NCI-H524 treated with DMSO at 0.1 percent for 48 hours (cell line): ENCODE measurements at places on chromosomes 12 and 14.

GRCh38 chr12:65319688-65320200, 41.3 kb downstream of the MSRB3 start:
- no peak for DNase-seq

DNA sequence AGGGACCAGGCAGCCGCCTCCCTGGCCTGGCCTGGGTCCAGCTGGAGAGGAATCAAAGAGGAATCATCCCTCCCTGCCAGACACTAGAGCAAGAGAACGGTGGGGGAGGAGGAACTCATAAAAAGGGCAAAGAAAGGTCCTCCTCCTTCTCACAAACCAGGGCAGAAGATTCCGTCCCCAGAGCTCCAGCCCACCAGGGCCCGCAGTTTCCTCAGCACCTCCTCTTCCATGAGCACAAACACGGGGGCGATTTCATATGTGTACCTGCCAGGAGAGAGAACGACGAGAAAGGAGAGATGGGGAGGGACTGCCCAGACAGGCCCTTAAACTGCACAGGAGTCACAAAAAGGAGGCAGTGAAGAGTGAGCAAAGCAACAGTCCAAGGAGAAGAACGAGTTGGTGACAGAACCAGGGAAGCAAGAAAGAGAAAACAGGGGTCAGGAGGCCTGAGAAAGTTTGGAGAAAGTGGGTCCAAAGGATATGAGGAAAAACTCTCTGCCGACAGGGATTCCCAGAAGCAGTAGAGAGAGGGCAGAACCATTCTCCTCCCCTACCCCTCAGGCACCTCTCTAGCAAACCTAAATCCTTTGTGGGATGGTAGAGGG, 8.7 kb upstream of the ZNF740 start:
- no peak for DNase-seq

DNA sequence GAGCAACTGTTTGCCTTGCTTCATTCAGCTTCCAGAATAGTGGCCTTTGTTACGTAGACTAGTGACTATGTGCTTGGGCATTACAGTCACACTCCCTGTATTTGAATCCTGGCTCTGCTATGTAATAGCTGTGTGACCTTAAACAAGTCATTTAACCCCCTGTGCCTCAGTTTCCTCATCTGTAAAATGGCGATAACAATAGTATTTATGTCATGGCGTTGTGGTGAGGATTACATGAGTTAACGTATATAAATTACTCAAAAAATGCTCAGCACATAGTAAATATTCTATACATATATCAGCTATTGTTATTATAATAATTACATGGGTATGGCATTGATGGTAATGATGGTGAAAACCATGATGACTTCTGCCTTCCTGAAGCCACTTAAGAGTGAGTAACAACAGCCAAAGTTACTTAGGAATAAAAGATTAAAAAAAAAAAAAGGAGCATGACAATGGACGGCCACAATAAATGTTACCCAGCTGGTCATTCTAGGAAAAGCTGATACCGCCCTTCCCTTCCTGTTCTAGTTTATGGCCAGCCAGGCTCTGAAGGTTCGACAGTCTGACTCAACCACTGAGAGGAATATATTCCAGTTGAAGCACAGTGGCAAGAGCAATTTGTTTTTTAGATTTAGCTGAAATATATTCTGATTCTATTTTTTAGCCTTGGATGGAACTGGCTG, 9.9 kb upstream of the ADIPOR2 start:
- DNase-seq: no peak

GRCh38 chr12:20445687-20446086, 77.3 kb downstream of the PDE3A start:
- no peak for DNase-seq

GRCh38 chr14:79325071-79325470, 886.2 kb downstream of the DIO2 start:
- DNase-seq: no peak

DNA sequence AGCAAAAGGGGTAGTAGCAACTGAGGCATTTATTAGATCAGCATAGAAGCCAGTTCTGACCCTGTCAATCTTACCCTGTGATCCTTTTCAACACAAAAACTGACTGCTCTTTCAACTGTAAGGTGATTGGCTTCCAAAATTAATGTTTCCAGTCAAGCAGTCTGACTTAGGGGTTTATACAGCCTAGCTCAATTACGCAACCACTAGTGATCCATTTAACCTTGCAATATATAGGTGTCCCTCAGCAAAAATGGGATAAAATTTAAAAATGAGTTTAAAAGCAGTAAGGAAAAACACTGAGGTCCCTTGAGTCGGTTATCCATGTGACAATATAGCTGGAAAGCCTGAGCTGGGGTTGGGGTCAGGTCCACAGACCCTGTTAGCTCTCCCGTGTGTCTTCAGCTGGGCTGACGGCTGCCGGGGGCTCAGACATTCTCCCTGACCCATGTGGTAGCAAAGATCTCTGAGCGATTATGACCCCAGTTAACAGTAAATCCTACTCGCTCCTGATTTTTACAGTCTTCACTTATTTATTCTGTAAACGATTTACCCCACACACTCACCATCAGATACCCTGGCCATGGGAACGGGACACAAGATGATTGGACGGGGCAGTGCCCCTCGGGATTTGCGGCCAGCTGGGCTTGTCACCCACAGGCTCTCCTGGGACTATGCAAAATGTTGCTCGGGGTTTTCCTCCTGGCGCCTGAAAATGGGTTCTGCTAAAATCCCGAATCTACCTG, 16.6 kb downstream of the ADGRD1 start:
- no peak for DNase-seq

DNA sequence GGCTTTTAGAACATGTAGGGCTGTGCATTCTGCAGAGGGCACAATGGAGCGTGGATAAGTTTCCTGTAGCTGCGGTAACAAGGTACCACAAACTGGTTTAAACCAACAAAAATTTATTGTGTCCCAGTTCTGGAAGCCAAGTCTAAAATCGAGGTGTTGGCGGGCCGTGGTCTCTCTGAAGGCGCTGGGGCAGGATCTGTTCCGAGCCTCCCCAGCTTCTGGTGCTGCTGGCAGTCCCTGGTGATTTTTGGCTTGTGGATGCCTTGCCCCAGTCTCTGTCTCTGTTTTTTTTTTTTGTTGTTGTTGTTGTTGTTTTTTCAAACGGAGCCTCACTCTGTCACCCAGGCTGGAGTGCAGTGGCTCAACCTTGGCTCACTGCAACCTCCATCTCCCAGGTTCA, 77.5 kb downstream of the ACACB start:
- DNase-seq: no peak

DNA sequence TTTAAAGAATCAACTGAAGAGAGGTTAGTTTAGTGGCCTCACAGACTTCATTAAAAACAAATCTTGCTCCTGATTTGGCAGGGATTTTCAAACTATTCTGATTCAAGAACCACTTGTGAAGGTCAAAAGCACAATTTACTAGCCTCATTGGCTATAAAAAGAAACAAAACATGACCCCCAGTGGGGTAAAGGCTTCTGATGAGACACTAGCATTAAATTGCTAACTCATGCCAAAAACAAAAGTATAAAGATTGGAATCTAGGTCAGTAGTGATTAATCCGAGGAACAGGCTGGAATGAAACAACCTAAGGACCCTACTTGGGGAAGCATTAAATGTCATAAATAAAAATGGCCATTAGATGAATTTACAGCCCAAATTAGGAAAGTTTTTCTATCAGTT, 312.3 kb downstream of the PAWR start:
- no peak for DNase-seq

DNA sequence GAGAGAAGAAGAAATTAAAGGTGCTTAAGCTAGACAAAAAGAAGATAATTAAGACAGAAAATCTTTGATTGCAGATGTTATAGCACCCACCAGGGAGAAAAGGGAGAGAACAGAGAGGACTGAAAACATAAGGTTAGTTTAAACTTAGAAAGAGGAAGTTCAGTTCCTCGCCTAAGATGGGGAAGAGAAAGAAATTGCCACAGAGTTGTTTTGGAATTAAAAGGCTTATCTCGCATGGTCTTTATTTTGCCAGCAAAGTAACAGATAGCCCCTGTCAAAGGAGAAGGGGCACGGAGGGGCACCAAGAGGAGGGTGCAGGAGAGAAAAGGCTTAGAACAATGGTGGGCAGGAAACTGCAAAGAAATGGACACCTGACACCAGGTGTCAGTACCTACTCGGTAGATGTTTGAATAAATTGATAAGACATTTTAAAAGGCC, 17.8 kb upstream of the OXA1L start:
- DNase-seq: no peak

GRCh38 chr12:462936-463705, 3.4 kb downstream of the B4GALNT3 start:
- DNase-seq: no peak

GRCh38 chr14:88748288-88748687, 44.5 kb downstream of the EML5 start:
- no peak for DNase-seq

- peak; percentile 75 for DNase-seq
These were observed 17.4 kb upstream of the GALNT16 start for GRCh38 chr14:69242311-69243224.

- DNase-seq: no peak
These were observed 160.4 kb downstream of the TBX5 start for GRCh38 chr12:114245555-114245954.
